ENCODE measurements at places on chromosomes 13 and 19.

- peak; percentile 51 for DNase-seq
Observed at GRCh38 chr19:38634757-38635482, 12.5 kb upstream of the ACTN4 start.

- DNase-seq: no peak
Observed at GRCh38 chr13:65584126-65584525, 1646.0 kb downstream of the PCDH9 start.

GRCh38 chr13:40042991-40043390 is 387.5 kb downstream of the COG6 start:
- no peak for DNase-seq

- DNase-seq: no peak
Observed at GRCh38 chr13:107421951-107422350, 793.4 kb downstream of the LIG4 start.

DNA sequence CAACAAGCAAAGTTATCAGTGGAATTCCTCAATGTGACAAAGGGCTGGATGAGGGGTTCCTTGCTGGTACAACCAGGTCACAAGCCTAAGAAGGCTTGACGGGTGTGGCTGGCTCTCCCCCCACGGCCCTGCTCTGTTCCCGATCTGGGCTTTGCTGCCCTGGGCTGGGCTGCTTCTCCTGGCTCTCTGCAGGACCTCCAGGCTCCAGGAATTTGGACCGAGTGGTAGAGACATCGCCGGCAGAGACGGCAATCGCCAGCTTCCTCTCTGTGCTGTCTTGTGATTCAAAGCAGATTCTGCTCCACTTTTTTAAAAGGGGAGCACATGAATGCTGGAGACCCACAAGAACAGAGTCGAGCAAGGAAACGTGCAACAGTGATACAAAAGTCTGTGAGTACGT is at the start of gene SERPINE3:
TSS of gene SERPINE3 (plus strand) at position 338 of the 400 bp plus-strand sequence. CDS start 1,401 bp downstream, outside the sequence.
- DNase-seq: no peak

- no peak for DNase-seq
Observed at GRCh38 chr19:29428071-29428470, 97.7 kb upstream of the VSTM2B start.

GRCh38 chr13:94254737-94255136 is 224.7 kb downstream of the DCT start:
- DNase-seq: no peak

DNA sequence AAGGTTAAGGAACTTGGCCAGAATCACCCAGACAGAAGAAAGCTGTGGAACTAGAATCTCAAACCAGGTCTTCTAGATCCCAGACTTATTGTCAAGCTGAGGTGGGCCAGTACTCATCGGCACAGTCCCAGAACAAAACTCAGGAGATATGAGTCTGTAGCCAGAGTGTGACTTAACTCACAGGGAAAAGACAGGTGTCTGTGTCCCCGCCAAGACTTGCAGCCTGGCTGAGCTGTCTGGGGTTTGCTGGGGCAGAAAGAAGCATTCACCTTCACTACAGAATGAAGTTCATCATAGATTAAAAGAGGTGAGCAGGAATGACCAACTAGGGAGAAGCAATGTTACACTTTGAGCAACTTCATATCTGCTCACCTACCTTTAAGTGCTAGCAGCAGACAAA is 257.2 kb downstream of the FOXO1 start:
- no peak for DNase-seq

GRCh38 chr19:38892841-38893240 is 6.6 kb downstream of the SIRT2 start:
- DNase-seq: no peak

- DNase-seq: no peak
Observed at GRCh38 chr13:44651209-44651608, 75.1 kb upstream of the TSC22D1 start.

DNA sequence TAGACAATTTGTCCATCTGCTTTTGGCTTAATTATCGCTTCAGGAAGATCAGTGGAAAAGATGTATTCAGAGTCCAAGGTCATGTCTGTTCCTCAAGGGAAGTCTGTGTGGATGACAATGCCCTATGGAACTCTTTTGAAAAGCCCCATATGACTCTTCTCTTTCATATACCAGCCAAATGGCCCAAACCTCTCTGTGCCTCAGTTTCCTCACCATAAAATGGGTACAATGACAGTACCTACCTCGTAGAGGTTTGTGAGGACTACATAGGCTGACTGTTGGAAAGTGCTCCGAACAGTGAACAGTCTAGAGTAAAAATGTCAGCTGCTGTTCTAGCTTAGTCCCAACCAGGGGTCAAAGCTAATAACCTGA is 104.6 kb downstream of the COL4A2 start:
- DNase-seq: no peak

DNA sequence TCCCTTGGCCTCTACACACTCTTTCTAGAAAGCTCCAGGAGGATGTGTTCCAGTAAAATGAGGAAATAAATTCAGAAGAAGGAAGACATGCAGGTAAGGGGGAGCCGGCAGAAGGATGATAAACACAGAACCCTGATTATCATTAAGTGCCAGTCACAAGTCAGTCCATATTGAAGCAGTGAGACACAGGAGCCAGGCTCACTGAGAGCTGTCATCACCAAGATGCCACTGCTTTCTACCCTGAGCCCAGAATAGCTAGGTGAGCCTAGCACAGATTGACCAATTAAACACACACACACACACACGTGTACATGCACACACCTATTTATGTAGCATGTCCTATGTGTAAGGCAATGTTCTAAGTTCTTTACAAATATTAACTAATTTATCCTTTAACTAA is 211.4 kb upstream of the IPO5 start:
- DNase-seq: no peak

Data from stimulated activated CD8-positive, alpha-beta memory T cell treated with anti-CD3 and anti-CD28 coated beads, Interleukin-7, amount 100 ng/mL, for 24 hours (primary cell).